Suppressor macrophage treated with lipopolysaccharide for 1 hour (primary cell): ENCODE measurements at places on chromosomes 7 and 10.

DNA sequence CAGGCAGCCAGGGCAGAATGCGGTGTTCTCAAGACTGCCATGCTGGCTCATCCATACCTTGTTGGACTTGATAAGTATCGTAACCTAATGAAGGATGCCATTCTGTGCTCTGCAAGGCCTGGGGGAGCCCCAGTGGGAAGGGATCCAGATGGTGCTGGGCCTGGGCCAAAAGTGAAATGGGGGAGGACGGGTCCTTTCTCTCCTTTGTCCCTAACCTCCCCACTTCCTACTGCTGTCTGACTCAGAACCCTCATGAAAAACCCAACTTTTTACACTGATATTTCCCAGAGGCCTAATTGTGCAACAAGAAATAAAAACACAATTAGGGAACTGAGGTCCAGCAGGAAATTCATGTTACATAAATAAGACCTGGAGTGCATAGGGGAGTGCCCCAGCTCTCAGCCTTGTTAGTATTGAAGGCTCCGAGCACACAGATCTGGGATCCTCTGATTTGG is 193.7 kb upstream of the SVIL start:
- peak; percentile 97 for DNase-seq

DNA sequence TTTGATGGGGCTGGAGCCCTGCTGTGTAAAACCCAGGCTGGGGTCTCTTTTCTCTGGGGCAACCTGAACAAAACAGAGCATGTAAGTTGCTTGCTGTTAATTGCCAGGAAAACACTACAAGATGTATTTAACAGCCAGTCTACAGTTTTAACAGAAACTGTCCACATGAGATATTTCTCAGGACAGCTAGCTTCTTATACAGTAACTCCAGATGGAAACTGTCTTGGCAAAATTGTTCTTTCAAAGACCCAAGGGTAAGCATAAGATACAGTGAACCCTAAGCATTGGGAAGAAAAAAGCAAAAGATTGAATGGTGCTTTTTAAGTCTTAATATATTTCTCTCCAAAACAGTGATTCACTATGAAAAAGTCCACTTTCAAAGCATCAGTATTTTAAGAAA is 8.1 kb downstream of the FKBP14 start:
- no peak for DNase-seq

DNA sequence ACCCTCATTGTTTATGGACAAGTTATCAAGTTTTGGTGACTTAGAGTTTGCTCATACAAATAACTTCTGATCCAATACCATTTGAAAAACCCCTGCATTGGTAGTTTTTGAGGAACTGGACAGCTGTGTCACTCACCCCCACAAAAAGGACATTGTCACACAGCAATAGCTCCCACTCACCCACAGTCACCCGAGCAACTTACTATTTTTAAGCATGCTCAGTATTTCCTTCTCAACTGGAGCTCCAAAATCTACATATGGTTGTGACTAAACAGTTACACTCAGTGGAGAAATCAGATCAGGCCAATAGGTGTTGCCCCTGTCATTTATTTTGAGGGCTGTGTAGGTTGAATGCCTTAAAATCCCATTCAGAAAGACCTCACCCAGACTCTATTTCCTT is 165.2 kb upstream of the AUTS2 start:
- peak; percentile 86 for DNase-seq

- DNase-seq = no peak
Observed at GRCh38 chr10:43256531-43257346, 10.1 kb downstream of the RASGEF1A start.

DNA sequence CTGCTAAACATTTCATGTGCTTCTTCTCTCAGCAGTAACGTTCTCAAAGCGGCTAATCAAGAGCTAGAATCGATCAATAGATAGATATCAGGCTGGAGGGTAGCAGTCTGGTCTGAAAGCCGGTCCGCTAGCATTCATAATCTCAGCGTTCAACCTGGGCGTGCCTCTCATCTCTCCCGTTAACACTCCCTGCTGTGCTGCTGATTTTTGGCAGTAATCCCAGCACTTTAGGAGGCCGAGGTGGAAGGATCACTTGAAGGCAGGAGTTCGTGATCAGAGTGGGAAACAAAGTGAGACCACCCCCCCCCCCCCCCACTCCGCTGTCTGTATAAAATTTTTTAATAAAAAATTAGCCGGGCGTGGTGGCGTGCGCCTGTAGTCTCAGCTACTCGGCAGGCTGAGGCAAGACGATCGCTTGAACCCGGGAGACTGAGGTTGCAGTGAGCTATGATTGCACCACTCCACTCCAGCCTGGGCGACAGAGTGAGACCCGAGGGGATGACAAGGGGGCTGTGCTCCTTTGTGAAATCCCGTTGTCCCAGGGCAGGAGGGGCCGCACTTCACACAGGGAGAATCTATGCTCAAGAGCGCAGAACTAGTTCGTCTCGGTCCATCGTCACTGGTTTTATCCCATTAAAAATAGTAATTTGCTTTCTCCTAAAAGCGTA is 624 bp upstream of the CEP55 start:
- no peak for DNase-seq

DNA sequence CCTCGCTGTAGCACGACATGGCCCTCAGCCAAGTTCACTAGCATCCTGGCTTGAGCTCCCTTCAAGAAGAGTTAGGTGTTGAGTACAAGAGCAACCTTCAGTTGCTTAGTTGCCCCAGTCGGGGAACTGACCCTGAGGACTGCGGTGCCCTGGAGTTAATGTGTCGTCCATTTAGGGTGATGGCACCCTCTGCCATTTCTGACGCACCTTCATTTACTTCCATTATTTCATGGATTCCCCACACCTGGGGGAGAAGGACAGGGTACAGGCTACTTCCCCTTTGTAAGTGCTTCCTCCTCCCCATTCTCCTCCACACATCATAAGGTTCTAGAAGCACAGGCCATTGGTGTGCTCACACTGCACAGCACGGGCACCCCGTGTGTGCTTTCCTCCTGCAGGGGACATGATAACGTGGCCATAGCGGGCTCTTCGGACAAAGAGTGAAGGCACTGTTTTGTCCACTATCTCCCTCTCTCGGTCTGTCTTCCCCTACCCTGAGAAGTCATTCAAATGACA is 1.8 kb downstream of the ALOX5 start:
- DNase-seq = no peak

GRCh38 chr10:128631801-128632241 is 505.6 kb upstream of the MKI67 start:
- peak; percentile 30 for DNase-seq

- DNase-seq = no peak
Observed at GRCh38 chr7:108653526-108653925, 83.9 kb downstream of the DNAJB9 start.

DNA sequence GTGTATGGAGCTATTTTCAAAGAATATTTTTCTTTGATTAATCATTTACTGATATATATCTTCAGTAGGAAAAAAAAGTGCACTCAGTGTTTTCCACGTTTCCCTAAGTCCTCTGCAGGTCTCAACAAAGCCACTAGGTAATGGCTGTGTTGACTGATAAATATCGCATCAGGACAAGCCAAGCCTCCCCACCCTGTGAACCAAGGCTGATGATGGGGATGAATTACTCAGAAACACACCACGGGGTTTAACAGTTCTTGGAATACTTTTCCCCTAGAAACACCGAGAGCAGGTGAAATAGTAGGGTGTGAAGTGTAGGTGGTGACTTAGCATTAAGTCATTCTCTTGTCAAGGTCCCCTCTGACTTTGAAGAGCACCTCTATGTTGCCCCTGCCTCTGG is 423.5 kb upstream of the IGFBP3 start:
- no peak for DNase-seq

GRCh38 chr7:1994931-1995330 is 237.8 kb downstream of the MAD1L1 start:
- no peak for DNase-seq

DNA sequence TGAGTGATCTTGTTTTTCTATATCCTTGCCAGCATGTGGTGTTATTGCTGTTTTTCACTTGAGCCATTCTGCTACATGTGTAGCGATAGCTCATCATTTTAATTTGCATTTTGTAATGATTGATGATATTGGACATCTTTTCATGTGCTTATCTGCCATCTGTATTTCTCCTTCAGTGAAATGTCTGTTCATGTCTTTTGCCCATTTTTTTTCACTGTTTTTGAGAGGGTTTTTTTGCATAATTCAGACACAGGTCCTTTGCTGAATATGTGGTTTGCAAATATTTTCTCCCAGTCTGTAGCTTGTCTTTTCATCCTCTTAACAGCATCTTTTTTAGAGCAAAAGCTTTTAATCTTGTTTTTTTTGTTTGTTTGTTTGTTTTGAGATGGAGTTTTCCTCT is 3.7 kb upstream of the PMPCB start:
- DNase-seq = no peak

GRCh38 chr10:105644091-105644490 is 1003.0 kb downstream of the SORCS3 start:
- DNase-seq = no peak
